ENCODE measurements at places on chromosomes 12 and 14.
A peak's percentile ranks its signal among the peaks of the same experiment; 100 is the strongest.

- peak; percentile 41 for DNase-seq
Observed at GRCh38 chr12:79689061-79689476, 1.7 kb downstream of the PAWR start.

GRCh38 chr12:998020-998874 is 7.2 kb downstream of the ERC1 start:
- DNase-seq = no peak

DNA sequence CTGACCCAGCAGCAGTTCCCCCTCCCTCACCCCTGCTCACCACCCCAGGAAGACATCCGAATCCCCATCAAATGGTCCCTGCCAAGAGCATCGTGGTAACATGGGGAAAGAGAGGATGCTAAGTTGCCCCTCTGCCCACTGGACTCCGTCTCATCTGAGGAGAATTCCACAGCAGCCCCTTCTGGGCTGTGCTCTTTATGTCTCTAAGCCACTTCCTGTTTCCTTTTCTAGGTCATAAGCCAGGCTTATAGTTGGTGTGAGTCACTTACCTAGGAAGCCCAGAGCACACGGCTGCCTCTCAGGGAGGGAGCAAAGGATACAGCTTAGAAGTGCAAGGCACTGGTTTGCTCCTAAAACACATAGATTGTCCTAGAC is 76.0 kb downstream of the VCPKMT start:
- DNase-seq = no peak

- no peak for DNase-seq
Observed at GRCh38 chr12:75116646-75117198, 92.9 kb downstream of the KCNC2 start.

DNA sequence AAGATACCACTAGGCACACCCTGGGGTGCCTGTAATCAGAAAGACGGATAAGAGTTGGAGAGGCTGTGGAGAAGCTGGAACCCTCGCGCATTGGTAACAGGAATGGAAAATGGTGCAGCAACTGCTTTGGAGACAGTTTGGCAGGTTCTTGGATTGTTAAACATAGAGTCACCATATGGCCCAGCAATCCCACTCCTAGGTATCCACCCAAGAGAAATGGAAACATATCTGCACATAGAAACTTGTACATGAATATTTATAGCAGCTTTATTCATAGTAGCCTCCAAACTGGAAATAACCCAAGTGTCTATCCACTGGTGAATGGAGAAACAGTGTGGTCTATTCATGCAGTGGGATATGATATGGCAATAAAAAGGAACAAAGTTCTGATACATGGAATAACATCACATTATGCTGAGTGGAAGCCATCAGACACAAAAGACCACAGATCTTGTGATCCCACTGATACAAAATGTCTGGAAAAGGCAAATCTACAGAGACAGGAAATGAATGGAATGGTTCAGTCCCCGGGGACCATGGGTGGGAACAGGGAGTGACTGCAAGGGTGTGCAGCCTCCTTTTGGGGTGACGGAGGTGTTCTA is 45.4 kb downstream of the JAG2 start:
- no peak for DNase-seq
